ENCODE measurements at places on chromosomes 7 and 10.

DNA sequence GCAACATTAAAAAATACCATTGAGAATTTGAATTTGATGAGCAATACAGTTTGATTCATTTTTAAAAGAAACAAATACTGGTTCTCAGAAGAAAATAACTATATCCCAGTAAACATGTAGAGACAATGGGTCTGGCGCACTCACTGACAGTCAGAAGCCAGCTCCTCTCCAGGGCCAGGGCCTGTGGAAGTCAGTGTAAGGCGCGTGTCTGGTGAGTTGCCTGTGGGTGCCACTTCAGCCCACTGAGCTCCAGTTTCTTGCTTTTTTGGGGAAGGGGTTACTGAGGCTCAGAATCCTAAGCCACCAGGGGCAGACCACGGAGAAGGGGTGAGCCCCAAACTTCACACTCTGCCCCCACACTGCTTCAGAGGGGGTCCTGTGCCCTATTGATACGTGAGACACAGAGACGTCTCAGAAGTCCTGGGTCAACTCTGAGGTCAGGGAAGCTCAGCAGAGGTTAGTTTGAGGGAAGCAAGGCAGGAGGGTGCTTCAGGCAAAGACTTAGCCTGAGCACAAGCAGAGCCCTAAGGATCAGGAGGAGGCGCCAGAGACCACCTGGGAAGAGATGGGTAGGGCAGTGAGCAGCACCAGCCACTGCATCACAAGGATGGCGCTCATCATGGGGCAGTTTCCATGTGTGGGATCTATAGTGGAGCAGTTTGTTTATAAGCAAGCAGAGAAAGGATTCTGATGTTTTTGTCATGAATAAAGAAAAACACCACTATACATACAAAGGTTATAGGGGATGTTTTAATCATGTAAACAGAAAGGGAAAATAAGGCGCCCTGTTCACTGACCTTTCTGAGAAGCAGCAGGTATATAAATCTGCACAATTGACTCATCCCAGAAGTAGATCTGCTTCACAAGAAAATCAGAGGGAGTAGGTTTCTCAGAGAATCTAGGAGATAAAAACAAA, 95.7 kb downstream of the PKD1L1 start:
- DNase-seq, result no peak

DNA sequence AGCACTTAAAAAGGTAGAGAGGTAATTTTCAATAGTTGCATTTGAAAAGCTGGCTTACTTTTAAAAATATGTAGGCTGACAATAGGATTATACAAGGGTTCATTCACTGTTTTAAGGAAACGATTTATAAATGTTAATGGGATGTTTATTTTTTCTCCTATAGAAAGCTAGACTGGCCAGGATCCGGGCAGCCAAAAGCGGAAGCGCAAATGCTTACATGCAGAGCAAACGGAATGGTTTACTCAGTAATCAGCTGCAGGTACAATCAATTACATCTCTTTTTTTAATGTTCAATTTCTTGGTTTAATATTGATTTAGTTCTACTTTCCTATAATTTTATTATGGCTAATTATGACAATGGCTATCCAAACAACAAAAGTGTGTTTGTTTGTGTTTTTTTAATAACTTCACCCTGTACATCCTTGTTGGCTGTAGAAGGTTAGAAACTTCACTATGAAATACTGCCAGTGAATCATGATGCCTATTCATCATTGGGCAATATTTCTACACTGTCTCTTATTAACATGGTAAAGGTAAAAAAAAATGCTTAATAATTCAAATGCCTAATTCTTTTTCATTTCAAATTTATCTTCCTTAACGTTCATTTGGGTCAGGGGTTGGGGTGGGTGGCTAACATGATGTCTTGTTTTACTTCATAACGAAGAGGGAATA, 116.4 kb downstream of the TSPAN12 start:
- no peak for DNase-seq

DNA sequence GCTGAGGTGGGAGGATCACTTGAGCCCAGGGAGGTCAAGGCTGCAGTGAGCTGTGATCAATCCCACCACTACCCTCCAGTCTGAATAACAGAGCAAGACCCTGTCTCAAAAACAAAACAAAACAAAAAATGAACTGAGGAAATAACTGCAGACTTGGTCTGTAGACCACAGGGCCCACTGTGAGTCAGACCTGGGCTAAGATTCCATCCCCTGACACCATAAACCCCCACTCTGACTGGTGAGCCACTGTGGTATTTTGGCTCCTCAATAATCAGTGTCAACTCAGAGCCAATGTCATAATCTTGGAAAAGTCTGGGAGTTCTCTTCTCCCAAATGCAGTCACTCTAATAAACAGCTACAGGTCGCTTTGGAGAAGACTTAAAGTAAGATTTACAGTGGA, 24.0 kb upstream of the ERCC6 start:
- no peak for DNase-seq

DNA sequence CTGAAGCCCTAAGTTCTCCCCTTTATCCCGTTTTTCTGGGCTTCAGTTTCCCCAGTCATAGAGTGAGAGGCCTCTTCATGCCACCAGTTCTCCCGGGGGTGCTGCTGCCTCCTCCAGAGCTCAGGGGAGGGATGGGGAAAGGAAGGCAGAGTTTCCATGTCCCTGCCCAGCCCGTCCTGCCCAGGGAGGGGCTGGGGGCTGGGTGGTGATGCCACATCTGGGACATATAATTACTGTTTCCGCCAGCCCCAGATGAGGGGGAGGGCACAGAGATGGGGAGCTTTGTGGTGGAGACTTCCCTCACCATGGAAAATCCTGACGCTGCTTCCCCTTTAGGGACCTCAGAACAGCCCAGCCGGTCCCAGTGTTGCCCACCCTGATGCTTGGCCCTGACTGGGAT, 4.1 kb downstream of the AQP1 start:
- DNase-seq, result no peak

- no peak for DNase-seq
Measured at GRCh38 chr10:118020365-118020764, 26.4 kb downstream of the RAB11FIP2 start.

GRCh38 chr10:26211781-26212444, 4.7 kb upstream of the GAD2 start:
- DNase-seq, result no peak

DNA sequence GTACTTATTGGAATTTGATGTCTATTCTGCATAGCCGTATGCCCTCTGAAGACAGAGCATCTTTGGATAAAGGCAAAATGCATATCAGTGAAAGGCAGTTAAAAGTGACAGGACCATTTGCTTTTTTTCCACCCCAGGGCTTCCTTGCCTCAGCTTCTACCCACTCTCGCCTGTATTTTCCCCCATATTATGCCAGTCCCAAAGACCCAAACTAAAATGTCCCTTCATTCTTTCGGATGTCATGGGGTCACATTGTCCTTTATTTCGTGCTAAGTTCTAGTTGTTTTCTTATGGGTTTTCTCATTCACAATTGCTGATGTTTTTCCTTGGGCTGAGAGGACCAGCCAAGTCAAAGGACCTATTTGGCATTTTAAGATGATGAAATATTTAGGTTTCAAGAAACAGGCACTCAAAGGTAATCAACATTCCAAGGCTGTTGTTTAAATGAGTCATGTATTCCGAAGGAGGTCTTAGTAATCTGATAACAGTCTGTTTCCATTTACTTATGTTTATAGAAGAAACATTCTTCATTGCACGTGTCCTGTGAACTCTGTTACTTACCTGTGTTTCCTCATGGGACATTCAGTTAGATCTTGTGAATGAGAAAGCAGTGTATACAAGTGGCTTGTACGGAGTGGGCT, 74.1 kb downstream of the DNAH11 start:
- DNase-seq, result no peak

DNA sequence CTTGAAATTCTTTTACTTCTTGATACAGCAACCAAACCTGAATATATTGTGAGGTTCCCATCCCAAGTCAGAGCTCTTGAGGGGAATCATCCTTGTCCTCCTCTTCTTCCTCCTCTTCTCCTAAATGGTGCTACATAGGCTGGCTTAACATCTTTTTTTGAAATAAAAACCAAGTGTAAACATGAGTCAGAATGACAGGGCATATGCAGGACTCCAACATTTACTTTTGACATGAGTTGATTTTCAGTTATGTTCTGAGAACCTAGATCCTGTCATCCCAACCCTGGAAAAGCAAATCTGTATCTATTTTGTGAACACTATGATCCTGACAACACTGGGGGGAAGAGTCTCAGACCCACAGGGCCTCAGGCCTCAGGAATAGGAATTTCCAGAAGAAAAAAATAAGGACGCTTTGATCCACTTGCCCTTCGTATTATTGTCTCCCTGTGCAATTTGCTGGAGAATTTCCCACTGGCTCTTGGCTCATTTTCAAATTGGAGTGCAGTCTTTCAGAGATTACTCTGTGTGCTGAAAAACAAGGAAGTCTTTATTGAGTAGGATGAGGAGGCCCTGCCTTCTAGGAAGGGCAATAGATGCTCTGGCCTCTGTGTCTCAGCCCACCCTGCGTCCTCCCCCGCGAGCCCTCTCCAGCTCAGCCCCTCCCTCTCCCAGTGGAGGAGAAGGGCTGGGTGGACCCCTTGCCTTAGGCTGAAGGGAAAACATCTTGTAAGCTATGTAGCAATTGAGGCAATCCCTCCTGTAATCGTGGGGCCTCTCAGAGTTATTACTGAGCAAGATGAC, 121.6 kb downstream of the CREB5 start:
- DNase-seq, result no peak
